ENCODE measurements at places on chromosomes 12 and 14.

DNA sequence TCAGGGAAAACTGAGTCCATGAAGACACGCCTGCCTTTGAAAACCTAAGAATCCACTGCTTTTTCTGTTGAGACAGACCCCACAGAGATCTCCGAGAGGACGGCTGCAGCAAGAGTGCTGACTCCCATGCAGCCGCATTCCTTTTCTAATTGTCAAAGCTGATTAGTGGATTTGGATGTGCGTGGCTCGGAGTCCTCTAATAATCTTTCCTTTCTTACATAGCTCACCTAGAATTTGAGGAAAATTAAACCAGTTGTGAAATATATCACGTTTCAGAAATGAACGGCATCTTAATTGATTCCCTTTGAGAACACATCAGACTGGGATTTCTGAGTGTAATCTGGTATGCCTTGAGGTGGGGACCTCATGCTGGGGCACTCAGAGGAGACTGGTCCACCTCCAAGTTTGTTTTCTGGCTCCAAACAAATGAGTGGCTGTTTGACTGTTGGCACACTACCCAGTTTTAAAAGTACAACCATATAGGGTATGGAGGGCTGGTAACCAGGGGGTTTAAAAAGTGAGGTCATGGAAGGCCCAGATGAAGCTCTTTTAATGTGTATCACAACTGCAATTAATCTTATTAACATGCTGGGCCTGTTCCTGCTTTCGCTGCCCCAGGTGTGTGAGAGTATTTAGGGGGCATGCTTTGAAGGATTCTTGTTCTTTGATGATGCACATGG, 63.3 kb downstream of the RASSF3 start:
- DNase-seq: no peak

DNA sequence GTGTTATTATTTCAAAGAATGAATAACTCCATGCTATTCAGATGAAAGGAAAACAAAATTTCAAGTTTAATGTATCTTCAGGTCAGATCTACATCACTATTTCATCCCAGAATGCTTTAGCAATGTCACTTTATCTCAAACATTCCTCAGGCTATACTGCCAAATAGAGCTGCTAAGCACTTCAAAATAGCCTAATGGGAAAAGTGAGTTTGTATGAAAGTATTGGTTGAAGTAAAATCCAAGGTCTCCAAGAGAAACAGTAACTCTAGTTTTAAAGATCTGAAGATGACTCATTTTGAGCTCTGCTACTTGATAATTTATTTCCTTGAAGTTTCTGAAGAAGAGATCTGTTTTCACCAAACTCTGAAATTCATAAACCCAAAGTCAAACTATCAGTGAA, 466.2 kb upstream of the FOXG1 start:
- DNase-seq: no peak

DNA sequence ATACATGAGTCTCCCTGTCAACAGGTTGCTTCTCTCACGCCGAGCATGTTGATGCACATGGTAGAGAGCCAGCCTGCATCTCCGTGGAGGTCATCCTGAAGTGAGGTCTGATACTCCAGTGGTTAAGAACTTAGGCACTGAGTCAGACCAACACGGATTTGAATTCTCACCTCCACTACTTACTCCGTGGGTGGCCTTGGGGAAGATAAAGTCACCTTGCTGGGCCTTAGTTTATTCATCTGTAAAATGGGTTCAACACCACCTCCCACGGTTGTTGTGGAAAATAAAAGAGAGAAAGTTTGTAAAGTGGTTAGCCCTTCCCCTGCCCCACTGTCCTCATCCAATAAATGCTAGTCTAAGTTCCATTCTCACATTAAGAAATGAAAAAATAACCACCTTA, 408.9 kb downstream of the MED13L start:
- DNase-seq: no peak

- DNase-seq: no peak
These were observed 94.1 kb downstream of the FSCB start for GRCh38 chr14:44412858-44413569.

GRCh38 chr14:105986894-105987284, 460.5 kb downstream of the TMEM121 start:
- DNase-seq: no peak

DNA sequence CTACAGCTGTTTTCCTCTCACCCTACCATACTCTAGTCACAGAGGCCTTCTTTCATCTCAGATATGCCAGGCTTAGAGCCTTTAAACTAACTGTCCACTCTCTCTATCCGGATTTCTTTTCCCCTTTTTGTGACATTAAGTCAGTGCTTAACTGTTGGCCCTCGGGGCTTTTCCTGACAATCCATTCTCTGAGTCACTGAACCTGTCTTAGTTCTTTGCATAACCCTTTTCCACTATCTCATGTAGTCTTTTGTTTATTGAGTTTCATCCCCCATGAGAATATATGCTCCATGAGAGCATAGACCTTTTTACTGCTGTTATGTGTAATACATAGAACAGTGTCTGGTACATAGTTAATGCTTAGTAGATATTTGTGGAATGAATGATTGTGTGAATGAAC, 68.7 kb downstream of the PLEKHA5 start:
- DNase-seq: no peak

DNA sequence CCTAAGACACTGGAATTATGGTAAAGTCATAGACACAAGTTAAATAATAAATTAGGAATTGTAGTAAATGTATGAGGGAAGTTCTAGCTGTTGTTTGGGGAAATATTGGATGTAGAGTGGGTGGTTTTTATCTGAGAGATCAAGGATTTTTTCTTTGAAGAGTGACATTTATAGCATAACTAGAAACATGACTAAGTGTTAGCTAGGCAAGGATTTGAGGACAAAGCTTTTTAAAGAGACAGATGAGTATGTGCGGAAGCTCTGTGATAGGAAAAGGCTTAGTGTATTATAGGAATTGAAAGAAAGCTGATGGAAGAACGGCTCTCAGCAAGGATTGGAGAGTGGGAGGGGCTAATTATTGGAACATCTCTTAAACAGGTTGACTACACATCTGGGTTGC, 24.5 kb downstream of the PDZRN4 start:
- no peak for DNase-seq

DNA sequence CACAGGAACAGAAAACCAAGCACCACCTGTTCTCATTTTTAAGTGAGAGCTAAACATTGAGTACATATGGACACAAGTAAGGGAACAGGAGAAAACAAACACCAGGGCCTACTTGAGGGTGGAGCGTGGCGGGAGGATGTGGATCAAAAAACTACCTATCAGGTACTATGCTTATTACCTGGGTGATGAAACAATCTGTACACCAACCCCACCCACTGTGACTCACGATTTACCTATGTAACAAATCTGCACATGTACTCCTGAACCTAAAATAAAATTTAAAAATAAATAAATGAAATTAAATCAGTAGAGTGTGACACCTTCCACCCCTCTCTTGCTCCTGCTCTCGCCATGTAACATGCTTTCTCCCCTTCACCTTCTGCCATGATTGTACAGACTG, 615.5 kb downstream of the RPL10L start:
- no peak for DNase-seq

- no peak for DNase-seq
These were observed 24.7 kb downstream of the OR4N2 start for GRCh38 chr14:19828314-19828713.

DNA sequence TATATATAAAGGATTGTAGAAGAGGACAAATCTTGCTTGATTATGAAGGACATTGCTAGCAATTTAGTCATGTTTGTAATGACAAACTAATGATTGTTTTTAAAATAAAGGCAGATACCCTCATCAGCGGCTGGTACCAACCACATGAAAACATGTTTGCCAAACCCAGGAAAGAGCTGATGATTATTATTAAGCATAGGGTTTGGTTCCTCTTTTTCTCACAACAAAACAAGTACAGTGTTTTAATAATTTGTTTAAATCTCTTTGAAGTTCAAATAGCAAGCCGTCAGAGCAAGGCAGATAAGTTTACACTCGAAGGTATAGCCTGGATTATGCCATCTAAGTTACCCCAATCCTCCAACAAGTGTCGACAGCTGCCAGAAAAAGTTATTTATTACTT, 5.3 kb upstream of the SINHCAF start:
- DNase-seq: no peak

- no peak for DNase-seq
These were observed 31.1 kb upstream of the EIF5 start for GRCh38 chr14:103302966-103303365.

DNA sequence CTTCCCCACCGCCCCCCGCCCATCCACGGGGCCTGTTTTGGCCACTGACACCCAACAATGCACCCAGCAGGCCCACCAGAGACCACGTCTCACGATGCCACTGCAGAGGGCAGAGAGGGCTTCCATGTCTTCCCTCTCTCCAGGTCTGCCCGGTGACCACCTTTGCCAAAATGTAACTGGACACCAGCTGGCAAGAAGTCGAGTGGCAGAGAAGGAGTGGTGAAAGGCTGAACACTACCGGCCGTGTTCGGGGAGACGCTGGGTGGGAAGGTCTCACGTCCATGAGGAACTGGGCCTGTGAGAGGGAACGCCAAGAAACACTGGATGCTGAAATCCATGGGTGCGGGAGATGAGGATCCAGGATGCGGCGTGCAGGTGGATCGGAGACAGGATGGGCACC, 308.2 kb downstream of the ADGRD1 start:
- DNase-seq: no peak

GRCh38 chr14:50920482-50921230, 23.6 kb downstream of the PYGL start:
- no peak for DNase-seq
